Stimulated activated CD8-positive, alpha-beta memory T cell treated with anti-CD3 and anti-CD28 coated beads, Interleukin-4, amount 100 ng/mL, for 1 hour (primary cell): ENCODE measurements at places on chromosomes 11 and 22.

DNA sequence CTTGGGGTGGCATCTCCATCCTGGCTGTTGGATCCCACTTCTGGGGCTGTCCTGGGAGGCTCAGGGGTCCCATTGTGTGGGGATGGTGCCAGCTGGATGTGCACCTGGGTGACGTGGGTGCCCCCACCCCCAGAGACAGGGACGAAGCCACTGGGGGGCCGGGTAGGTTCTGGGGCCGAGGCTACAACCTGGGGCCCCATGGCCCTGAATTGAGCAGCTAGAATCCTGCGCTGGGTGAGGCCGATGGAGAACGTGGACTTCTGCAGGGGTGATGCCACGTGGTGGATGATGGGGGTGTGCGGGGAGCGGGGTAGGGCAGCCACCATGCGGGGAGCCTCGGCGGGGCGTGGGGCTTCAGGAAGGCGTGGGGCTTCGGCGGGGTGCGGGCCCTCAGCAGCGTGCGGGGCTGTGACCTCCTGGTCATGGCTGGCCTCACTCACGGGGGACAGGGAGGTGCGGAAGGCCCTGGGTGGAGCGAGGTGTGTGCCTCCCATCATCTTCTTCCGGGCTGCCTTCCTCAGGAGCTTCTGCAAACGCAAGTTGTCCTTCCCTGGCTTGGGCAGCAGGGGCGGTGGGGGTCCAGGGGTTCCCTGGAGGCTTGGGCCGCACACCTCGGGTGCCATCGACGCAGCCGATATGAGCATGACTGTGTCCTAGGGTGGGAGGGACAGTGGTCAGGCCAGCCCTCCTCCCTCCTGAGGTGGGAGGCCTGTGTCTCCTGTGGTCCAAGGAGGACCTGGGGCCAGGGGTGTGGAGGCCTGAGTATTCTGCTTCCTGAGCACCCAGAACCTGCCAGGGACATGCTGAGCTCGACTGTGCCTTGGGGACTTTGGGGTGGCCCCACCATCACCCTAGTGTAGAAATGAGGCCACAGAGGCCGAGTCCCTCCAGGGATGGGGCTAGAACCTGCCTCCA, 1.5 kb downstream of the PRR33 start:
- no peak for DNase-seq

- DNase-seq: no peak
Measured at GRCh38 chr11:112525270-112525669, 264.6 kb upstream of the PLET1 start.

DNA sequence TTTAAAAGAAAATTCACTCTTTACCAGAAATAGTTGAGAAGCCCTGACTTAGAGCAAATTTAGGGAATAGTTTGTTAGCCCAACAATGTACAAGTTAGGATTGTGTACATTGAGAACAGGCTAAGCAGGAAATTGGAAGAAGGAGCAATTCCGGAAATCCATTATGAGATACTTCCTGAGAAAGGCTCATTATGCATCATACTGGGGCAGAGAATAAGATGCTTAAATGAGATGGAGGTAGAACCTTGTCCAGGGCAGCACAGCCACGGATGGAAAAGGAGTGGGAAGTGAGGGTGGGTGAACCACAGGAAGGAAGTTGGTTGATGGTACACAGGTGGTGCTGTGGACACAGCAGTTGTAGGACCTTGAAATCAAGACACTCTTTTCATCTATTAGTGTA, 180.2 kb downstream of the PGR start:
- no peak for DNase-seq

DNA sequence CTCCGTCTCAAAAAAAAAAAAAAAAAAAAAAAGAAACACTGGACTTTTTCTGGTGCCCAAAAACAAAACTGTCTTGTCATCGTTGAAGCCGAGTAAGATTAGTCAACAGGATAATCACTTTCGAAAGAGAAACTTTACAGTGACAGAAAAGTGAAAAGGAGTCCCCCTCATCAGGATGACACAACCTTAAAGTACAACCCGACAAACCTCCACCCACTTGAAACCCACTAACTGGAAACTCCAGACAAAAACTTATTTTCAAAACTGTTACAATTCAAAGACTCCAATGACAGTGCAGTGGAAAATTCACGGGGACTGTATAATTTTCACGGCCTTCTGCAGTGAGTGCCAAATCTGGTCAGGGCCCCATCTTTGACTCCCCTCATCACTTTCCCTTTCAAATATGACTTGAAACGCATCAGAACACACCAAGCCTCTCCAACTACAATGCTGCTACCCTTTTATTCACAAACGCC, 1.3 kb downstream of the DENND5A start:
- DNase-seq: no peak

DNA sequence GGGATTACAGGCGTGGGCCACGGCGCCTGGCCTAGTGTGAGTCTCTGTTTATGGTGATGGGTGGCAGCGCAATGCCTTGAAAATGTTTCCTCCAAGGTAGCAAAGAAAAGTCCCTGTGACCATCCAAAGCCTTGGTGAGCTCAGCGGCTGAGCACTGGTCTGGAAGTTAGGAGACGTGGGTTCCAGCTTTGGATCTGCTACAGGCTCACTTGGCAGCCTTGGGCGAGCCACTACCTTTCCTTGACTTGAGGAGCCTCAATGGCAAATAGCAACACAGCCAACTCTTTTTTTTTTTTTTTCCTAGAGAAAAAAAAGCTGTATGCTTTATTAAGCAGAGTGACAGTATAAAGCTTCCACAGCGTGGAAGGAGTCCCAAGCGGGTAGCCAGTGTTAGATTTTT, 61.3 kb upstream of the RASD2 start:
- no peak for DNase-seq

- DNase-seq: no peak
Measured at GRCh38 chr11:87437133-87437843, 399.6 kb downstream of the TMEM135 start.

DNA sequence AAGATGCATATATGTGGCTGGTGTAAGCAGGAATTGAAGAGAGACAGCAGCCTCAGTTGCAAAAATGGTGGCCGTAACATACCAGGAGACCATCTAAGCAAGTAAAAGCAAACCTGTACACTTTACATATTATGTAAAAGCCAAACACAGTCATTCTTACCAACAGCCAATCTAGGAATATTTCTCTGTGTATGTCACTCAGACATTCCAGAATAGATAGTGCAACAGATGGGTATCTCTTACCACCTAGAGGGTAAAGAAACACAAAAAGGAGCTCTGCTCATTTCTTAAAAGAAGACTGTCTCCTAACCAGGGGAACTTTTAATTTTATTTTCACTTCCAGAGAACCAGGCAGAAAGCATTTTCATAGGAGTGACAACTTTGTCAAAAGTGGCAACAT, 38.7 kb downstream of the GLYAT start:
- no peak for DNase-seq

DNA sequence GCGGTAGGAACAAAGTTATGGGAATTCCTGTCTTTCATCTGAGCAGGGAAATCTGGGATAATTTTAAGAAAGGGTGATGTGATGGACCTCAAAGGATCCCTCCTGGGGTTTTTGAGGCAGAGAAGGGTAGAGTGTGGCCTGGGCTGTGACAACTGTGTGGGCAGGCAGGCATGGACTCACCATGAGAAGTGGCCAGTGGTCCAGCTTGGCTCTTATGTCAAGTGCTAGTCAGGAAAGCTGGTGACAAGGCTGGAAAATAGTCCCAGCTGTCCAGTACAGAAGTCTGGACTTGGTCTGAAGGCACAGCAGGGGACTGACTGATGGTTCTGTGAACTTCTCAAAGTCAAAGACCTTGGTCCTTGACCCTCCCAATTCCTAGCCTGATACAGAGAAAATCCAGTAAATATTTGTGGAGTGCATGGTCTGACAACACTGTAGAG, 1.7 kb downstream of the PPFIBP2 start:
- no peak for DNase-seq

DNA sequence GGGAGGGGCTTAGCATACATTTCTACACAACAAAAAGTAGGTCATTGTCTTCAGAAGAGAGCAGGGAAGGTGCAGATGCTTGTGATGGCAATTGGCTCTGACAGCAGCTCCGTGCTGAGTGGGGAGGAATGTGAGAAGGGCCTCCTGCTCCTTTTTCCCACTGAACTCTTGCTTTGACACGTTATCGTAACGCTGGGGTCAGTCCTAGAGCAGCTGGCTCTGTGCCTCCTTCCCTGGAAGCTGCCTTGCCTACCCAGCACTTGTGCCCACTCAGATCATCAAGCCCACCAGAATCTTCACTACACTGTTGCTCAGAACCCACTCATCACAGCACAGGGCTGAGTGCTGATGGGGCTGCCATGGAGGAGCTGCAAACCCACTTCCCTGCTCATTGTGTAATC, 14.9 kb upstream of the NAV2 start:
- DNase-seq: no peak

DNA sequence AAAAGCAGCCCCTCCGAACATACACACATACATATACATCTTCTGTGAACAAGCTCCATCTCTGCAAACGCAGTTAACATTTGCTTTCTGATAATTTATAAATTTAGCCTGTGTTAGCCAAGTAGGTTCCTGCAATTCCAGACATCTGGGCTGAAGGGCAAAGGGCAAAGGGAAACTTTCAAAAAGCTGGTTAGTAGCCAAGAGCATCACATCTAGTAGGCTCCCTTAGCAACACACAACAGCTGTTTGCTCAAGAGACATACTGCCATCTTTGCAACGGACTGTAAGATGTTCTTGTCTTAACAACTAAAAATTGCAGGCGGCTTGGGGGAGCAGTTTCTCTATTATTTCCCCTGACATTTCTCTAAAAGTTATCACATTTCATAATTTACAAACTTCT, 134.9 kb downstream of the RBFOX2 start:
- no peak for DNase-seq

DNA sequence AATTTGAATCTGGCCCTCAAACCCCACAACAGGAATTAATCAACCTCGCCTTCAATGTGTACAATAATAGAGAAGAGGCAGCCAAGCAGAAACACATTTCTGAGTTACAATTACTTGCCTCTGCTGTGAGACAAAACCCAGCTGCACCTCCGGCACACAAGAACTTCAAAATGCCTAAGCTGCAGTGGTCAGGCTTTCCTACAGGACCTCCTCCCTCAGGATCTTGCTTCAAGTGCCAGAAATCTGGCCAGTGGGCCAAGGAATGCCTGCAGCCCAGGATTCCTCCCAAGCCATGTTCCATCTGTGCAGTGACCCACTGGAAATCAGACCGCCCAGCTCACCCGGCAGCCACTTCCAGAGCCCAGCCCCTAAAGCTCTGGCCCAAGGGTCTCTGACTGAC, 3.4 kb upstream of the NDUFC2 start:
- no peak for DNase-seq

DNA sequence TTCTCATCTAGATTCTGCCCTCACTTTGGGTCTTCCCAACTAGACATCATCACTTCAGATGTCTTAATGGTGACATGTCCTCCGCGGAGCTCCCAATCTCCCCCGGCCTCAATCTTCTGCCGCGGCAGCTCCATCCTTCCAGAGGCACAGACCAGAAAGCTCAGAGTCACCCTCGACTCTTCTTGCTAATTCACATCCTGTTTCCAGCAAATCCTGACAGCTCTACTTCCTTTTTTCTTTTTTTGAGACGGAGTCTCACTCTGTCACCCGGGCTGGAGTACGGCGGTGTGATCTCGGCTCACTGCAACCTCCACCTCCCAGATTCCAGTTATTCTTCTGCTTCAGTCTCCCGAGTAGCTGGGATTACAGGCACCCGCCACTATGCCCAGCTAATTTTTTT, 54.5 kb downstream of the CACNG2 start:
- DNase-seq: no peak

GRCh38 chr11:130645843-130646197, 197.4 kb downstream of the ADAMTS15 start:
- no peak for DNase-seq

DNA sequence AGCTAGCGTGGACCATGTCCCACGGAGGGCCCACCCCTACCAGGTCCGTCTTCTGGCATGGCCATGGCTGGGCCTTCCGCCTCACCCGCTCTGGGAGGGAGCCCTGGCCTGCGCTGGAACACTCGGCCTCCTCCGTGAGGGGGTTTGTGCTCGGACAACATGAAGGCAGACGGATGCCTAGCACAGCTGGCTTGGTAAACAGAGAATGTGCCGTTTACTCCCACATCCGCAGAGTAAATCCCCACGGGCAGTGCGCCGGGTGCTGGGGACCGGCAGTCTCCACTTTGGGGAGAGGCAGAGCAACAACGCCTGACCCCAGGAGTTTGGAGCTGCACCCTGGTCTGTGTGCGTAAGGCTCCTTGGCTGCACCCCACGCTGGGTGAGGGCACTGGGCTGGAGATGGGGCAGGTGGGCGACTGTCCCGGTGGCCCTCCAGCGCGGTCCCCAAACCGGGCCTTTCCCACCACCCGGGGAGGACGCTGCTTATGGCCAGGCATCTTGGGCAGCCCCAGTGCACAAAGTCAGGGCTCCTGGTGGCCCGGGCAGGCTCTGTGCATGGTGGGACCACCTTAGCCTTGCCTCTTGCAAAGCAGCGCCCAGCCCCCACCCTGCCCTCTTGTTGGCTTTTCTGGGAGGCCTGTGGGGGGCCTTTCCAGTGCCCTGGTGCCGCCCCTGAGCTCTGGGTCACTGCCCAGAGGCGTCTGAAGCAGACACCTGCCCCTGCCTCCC, 30.7 kb upstream of the MUC5AC start:
- DNase-seq: no peak

DNA sequence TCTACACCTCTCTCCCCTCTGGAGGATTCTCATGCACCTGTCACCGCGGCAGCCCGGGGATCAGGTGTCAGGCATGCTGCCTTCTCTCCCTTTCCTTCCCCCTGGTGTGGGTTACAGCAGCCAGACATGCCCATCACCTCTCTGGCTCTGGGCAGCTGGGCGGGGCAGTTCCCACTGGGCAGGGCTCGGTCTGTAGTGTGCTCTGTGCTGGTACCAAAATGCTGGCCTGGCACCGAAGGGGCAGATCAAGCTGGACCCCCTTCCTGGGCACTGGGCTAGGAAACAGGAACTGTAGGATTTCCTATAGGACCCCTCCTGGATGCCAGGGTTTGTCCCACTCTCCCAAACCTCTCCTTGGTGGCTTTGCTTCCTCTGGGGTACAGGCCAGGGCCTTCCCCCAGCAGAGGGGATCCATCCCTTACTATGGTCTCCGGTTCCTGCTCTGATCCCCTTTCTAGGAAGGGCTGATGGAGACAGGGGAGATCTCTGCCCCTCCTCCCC, 821 bp downstream of the GAL3ST1 start:
- no peak for DNase-seq

DNA sequence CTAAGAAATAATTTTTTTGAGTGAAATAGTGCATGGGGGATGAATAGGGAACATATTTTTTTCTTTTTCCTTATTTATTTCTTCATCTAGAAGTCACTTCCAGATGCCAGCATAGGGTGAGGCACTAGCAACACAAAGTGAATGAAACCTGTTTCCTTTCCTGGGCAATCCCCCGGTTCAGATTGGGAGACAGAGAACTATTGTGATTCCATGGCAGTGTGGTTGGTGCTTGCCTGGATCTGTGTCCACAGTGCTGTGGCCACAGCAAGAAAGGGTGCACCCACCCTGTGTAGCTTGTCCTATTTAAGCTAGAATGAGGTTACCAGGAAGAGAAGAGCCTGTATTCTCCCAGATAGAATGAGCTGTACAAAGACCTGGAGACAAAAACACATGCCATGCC, 57.6 kb downstream of the SLC5A1 start:
- no peak for DNase-seq
